ENCODE measurements at places on chromosomes 16 and 17.

DNA sequence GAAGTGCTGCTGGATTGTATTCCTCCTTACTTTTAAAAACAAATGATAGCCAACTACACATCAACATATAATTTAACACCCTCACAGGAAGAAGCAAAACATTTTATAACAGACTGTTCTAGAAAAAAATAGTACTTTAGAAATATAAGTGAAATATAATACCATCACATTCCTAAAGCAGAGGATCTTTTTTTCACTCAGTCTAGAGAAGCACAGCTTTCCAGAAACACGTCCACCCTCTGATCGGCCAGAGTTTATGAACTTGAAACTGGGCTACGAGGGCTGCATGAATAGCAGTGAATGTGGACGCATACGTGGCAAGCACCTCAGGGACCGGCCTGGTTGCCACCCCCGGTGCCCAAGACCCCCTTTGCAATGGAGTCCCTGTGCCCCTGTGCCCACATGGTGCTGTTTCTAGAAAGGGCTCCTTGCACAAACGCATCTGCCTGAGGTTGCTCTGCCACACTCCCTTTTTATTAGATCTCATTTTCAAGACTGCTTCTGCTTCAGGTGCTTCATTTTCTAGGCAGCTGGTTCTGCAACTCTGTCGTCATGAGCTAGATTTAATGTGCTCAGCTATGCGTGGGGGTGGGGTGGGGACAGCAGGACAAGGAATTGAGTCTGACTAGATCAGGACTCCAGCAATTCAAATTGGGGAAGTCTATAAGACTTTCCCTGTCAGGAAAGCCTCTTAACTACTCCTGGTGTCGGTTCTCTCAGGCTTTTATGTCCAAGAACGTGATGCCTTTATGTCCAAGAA, 29.1 kb upstream of the ERN1 start:
- DNase-seq = no peak

- DNase-seq = no peak
Measured at GRCh38 chr16:61862221-61863155, 173.8 kb downstream of the CDH8 start.

- DNase-seq = no peak
Measured at GRCh38 chr17:31448467-31449077, 57.1 kb downstream of the RAB11FIP4 start.

DNA sequence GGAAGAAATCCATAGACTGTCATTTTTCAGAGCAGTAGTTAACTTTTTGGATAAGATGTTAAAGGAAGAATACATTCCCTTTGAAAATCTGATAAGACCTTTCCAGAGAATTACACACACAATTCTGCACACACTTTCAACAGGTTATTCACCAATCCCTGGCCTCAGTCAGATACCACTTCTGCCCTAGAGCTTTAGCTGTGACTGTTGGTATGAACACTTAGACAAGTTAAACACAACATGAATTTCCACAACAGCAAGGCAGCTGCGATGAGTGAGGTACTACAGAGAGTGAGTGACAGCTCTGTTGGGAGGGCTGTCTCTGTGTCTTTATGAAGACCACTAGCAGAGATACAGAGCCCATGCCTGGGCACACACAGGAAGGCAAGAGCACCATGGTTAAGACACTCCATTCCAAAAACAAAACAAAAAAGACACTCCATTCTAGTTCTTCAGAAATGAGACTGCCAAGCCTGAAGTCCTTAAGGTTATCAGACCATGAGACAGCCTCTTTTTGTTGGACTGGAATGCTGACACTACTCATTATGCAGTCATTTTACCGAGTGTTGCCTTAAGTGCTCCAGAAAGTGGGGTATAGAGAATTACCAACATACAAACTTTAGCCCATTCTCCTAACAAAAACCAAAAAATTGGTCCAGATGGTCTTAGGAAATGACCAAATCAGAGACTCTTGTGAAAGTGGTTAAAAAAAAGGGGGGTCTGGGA, 42.4 kb downstream of the TOM1L2 start:
- no peak for DNase-seq

DNA sequence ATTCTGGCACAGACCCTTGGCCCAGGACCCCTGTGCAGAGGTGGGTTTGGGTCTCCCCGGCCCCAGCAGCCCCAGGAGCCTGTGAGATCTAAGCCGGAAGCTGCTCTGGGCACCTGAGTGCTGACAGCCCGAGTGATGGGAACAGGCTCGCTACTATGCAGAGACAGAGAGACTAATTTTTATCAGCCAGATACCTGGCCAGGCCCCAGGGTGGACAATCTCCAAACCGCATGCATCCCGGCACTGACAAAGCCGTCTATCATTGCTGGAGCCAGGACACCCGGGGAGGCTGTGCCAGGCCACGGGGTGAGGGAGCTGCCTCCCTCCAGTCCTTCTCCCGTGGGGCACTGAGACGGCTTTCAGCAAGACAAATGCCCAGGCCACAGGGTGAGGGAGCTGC, 25.0 kb downstream of the CBFA2T3 start:
- no peak for DNase-seq

DNA sequence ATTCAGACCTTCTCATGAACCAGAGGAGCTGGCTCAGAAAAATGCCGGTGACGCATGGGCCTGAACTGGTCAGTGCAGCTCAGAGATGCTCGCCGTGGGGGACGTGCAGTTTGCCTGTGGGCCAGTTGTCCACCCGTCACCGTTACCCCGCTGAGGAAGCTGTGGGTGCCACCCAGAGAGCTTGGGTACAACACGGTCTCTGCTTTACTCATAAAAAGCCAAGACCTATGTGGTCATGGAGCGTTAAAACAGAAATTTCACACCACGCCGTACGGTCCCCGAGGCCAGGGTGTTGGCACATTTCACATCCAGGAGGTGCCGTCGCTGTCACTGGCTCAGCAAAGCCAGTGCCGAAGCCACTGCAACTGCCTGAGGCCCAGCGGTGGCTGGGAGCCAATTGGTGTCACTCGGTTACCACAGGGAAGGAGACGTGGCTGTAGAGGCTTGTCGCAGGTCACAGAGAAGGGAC, 120.9 kb downstream of the METRNL start:
- DNase-seq = no peak

DNA sequence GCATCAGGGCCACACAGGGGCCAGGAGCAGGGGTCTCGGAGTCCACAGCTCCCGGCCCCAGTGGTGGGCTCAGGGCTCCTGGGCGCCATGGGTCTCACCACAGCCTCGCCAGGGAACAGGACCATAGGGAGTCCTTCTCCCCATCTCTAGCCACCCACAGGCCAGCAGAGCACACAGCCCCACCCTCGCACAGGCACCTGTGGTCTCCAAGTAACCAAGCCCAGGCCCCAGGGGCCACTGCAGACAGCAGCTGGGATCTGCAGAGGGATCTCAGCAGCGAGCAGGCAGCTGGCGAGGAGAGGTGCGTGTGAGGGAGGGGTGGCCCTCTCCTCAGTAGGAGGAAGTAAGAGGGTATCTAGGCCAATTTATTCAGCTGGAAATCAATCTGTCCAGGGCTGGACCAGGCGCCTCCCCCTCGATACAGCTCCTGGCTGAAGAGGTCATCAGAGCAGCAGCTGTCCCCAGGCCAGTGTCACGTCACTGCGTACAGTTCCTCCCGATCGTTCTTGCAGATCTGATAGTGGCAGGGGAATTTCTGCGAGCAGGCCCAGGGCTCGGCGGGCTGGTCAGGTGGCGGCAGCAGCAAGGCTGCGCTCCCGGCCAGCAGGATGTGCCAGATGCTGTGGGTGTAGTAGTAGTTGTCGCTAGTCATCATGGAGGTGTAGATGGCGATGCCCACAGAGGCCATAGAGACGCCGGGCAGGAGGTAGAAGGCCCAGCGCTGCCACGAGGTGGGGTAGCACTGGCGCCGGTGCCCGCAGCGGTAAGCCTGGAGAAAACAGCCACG, 1.4 kb upstream of the MRPL28 start:
- DNase-seq = peak; percentile 82

- DNase-seq = no peak
Measured at GRCh38 chr17:40028595-40028994, 13.4 kb downstream of the CSF3 start.

DNA sequence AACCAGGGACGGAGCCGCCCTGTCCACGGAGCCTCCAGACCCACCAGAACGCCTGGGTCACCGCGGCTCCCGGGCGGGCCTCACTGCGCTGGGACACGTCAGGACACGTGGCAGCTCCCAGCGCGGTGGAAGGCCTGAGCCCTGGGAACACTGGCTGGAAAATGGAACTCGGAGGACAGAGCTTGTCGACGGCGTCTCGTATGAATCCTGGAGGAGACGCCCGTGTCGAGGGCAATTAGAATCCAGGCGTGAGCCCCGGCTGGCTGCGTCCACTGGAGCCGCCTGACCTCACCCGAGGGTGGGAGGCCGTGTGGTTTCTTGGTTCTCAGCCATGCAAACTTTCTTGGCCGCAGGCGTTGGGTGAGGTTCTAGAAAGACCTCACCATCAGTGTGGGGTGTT, 173.9 kb downstream of the LAT start:
- DNase-seq = no peak

DNA sequence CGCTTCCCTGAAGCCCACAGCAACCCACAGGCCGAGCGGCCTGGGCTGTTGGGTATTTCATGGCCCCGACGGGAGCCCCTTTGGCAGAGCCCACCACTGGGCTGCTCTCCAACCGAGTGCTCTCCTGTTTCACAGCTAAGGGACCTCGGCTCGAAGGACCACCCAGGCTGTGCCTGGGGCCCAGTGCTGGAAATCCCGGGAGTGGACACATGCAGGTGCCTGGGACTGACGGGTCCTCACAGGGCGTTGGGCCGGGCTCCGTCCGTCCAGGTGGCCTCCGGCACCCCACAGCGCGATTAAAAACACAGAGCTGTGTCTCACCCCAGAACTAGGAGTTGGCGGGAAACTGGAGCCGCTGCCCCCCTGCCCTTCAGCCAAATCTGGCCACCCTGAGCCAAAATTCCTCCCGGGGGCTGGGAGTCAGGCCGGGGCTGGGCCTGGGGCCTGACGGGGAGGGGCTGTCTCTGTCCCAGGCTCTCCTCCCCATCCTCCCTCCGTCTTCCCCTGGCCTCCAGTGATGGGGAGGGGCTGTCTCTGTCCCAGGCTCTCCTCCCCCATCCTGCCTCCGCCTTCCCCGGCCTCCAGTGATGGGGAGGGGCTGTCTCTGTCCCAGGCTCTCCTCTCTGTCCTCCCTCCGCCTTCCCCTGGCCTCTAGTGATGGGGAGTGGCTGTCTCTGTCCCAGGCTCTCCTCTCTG, 14.1 kb downstream of the UTS2R start:
- DNase-seq = no peak

DNA sequence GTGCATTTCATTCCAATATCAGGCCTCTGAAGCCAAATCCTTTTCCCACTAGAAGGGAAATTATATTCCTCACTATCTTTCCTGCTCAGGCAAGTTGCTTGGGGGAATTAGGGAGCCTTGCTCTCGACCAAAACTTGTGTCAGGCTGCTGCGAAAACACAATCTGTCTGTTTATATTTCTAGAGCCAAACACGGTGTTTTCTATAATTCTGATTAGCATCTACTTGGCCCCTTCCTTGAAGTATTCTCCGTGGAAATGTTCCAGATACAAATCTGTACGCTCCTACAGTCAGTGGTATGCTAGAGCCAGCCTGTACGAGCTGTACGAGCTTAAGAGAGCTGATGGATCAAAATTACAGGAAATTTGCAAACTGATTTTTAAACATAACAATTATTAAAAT, 299.3 kb upstream of the SALL1 start:
- DNase-seq = no peak

- DNase-seq = no peak
Measured at GRCh38 chr17:21176773-21177395, 37.1 kb downstream of the TMEM11 start.

DNA sequence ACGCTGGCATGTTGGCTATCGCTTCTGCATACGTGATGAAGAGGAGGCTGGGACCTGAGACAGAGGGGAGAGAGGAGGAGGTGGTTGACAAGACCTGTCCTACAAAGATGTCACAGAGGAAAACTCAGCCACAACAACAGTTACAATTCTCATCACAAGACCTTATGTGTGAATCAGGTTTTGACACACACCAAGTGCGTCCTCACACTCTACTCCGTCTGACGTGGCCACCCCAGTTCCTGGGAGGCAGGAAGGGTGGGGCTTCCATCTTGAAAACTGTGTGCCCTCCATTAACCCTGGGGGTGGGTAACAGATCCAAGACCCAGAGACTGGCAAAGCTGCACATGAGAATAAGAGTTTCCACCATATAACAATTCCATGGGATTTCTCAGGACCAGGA, 24.1 kb downstream of the SLC6A4 start:
- DNase-seq = no peak

DNA sequence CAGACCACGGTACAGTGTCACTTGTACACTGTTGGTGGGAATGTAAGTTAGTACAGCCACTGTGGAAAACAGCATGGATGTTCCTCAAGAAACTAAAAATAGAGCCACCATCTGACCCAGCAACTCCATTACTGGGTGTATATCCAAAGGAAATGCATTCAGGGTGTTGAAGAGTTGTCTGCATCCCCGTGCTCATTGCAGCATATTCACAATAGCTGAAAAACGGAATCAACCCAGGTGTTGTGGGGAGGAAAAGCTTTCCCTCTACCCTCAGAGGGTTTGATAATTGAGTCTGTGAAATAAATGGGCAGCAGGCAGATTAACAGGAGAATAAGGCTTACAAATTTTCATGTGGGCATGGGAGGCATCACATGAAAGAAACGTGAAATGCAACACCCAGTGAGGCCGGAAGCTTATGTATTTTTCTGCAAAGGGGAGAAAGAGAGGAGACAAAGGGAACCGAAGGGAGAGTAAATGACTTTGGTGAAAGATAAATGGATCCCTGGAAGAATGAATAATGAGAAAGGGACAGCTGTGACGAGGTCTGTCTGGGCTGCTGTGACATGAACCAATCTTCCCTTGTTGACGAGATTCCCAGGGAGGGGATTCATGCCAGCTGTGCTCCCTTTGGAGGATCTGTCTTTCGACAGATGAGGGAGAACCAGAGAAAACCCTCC, 106.2 kb downstream of the KCNJ12 start:
- DNase-seq = peak; percentile 28

DNA sequence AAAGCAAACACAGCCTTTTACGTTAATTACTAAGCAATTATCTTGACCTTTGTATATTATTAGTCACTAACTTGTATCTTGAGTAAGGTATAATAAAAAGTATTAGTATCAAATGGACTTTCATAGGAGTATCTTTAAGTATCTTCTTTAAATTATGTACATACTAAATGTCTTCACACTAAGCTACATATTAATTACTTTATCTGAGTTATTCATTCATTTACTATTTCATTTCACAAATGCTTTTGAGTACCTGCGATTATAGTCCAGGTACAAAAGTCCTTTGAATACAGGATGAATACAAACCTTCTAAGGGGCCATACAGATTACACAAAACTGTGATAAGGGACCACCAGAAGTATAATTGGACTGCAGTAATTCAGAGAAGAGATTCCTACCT, 33.1 kb upstream of the CDR2 start:
- no peak for DNase-seq

DNA sequence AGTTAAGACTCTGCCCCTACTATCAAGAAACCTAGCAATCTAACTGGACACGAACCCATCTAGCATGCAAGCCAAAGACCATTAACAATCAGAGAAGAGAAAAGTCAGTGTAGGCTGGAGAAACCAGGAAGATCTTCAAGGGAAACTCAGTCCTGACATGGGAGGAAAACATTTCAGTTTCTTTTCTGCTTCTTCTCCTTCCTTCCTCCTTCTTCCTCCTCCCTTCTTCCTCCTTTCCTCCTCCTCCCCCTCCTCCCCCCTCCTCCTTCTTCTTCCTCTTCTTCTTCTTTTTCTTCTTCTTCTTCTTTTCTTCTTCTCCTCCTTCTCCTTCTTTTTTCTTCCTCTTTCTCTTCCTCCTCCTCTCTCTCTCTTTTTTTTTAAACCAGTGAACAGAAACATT, 29.6 kb upstream of the SHISA9 start:
- DNase-seq = no peak

Measured in NCI-H2171 treated with DMSO at 0.1 percent for 48 hours (cell line).